ENCODE measurements at places on chromosomes 2 and 18.

DNA sequence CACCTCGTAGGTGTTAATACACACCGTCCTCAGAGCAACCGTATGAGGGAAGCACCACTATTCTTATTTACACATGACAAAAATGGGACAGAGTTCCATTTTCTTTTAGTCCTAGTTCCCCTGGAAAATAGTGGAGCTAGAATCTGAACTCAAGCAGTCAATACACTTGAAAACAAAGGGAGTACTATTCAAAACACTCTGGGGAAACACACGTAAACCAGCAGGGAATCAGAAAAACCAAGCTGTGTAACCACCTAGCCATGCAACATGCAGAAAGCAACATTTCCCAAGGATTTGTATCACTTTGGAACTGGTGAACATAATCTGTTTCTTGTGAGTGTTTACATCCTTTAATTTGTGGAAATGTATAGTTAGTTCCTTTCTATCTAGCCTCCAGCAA is 208.2 kb downstream of the UBE2E3 start:
- no peak for DNase-seq

- DNase-seq: no peak
Measured at GRCh38 chr18:37019157-37019827, 190.4 kb downstream of the KIAA1328 start.

GRCh38 chr2:156818221-156818620 is 382.0 kb downstream of the GPD2 start:
- DNase-seq: no peak

- no peak for DNase-seq
Measured at GRCh38 chr2:37893327-37893726, 31.8 kb upstream of the RMDN2 start.

DNA sequence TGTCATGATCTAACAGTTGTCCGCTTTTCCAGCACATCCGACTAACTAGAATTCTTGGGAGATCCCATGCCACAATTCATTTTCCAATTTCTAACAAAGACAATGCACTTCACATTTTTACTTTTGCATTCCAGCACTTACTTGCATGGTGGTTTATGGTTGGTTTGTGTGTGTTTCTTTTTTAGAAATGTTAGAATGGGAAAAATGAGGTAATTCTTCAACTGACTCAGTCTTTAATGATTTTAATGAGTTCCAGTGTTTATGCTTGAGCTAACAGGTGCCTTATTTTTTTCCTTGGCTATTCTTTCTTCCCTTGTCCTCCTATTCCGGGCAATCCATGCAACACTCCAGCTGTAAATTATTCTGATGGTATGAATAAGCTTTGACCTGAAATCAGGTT is 46.4 kb downstream of the SLC8A1 start:
- DNase-seq: no peak

DNA sequence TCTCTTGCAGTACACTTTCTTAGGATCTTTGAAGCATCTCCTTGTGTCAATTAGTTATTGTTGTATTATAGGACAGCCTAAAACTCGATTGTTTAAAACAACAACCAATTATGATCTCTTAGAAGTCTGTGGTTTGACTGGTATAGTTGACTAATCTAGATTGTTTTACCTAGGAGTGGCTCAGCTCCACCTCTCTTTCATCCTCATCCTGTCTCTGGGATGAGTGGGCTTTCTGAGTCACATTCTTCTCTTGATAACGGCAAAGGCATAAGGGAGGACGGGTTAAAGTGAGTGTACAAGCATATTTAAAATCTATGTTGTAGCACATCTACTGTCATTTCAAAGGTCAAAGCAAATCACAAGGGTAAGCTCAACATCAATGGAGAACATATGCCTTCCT is 102.3 kb upstream of the GULP1 start:
- no peak for DNase-seq

GRCh38 chr2:241649404-241649803 is 11.9 kb downstream of the ATG4B start:
- no peak for DNase-seq

DNA sequence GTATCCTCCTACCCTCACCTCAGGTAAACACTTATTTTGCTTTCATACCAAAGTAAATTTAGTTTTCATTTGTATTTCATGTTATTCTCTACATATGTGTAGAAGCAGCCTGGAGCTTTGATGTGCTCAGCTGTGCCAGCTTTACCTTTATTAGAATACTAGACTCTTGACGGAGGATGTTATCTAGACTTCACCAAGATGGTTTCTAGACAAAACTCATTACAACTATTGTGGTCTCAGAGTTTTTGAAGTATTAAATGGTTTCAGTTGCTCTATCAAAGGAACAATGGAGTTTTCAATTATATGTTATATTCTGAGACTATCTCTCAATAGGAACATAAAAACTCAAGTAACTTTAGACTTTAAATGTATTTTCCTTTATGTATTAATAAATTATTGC is 5.0 kb upstream of the IL18RAP start:
- no peak for DNase-seq

GRCh38 chr18:59758106-59758505 is 60.9 kb upstream of the CCBE1 start:
- DNase-seq: no peak

DNA sequence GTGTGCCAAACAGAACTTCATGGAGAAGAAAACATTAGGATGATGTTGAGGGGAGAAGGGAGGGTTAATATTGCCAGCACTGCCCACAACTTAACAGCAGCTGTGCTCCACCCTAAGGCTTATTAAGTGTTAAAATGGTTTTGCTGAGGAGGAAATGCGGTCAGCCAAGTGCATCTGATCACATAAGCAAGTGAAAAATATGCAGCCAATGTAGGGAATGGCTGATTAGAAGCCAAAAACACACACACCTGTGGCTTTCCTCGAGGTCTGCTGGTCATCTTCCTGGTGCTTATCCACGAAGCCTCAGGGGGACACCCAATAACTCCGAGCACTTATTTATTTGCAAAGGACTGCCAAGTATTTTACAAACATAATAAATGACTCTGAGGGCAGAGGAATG is 66.3 kb upstream of the GPR45 start:
- no peak for DNase-seq

DNA sequence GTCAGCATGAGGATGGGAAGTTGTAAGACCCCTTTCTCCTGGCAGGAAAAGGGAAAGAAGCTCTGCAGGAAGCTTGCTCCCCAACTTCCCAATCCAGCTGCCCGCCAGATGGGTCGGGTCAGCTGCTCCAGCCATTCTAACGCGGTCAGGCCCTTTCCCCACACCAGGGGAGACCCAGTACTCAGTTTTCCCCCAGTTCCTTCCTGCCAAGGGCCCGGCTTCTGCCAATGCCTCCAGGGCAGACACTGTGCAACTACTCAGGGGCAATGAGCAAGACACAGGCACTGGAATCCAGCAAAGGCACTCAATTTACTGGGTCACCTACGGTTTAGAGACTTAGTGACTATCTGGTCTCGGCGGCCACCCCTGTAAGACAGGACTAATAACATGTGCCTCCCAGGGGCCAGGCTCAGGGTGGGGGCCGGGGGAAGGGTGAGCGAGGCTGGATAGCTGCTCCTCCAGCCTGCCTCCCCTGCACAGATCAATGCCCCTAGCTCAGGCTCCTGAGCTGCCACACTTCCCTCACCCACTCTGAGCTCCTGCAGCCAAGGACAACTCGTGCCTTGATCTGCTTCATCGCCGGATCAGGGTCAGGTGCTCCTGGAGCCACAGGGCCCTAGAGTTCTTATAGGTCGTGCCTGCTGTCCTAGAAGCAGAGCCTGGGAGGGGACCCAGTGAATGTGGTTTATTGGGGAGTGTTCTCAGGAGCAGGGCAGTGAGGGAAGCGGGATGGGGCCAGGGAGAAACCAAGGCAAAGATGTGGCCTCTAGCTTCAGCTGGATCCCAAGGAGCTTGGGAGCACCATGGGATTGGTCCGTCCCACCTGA is 171.1 kb downstream of the ZFP36L2 start:
- DNase-seq: no peak

GRCh38 chr2:53641290-53641689 is 126.3 kb upstream of the CHAC2 start:
- DNase-seq: no peak

DNA sequence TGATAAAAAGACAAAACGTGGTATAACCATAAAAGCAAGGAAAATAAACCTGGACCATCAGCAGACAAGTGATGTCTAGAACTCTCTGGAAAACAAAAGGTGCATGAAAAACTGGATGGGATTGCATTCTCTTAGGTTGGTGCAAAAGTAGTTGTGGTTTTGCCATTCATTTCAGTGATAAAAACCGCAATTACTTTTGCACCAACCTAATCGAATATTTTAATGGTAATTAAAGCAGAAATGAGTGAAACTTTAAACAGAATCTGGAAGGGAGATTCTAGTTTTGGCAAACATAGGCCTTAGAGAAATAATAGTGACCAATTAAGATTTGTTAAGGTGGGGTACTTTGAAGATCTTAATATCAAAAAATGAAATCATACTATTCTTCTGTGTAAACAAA is 800.8 kb upstream of the GYPC start:
- no peak for DNase-seq

DNA sequence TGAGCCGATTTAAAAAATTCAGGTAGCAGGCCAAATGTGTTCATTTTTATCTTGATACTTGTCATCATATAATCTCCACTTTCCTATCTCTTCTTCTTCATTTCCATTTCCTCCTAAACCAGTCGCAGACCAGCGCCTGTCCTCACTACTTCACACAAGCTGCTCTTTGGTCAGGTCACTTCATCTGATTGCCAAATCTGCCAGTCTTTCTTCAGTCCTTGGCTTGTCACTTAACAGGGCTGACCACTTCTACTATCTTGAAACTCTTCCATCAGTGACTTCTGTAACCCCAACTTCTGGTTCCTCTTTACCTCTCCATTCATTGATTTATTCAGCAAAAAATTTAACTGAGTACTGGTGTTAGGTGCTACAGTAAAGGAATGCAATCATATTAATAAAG is 18.0 kb upstream of the SPRED2 start:
- DNase-seq: no peak

- DNase-seq: no peak
Measured at GRCh38 chr2:97656129-97656755, 7.6 kb downstream of the ACTR1B start.

GRCh38 chr2:205989271-205990071 is 96.5 kb downstream of the INO80D start:
- no peak for DNase-seq

DNA sequence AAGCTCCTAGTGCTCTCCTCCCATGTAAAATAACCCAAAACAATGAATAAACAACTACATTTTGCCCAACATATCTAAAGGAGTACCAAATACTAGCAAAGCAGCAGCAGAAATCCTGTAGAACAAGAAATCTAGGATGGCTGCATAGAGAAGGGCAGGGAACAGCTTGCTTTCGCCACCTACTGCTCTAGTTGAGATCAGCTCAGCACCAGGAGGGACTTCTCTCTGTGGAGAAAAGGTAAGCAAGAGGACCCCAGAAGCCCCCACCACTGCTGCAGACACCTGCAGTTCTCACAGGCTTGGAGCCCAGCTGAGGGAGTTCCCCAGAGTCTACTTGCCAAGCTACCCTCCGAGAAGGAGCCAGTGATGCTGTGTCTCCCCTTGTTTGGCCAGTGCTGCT is 243.0 kb upstream of the CHST9 start:
- no peak for DNase-seq

DNA sequence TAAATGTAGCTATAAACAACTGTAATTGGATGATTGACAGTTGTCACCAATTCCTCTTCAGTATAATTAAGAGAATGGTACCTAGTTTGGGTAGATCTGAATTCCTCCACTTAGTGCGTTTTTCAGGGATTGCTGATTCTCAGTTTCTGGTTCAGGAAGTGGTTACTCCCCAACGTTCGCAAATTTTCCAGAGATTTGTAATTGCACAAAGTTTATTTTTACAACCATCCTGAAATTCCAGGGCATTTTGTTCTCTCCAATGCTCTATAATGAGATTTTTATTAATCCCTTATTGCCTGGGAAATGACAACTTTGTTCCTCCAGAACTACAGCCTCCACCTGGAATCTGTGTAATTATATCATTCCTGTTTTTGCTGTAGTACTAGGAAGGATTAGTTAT is 710.6 kb upstream of the ZEB2 start:
- no peak for DNase-seq

- no peak for DNase-seq
Measured at GRCh38 chr2:128323555-128323931, 4.9 kb upstream of the HS6ST1 start.

DNA sequence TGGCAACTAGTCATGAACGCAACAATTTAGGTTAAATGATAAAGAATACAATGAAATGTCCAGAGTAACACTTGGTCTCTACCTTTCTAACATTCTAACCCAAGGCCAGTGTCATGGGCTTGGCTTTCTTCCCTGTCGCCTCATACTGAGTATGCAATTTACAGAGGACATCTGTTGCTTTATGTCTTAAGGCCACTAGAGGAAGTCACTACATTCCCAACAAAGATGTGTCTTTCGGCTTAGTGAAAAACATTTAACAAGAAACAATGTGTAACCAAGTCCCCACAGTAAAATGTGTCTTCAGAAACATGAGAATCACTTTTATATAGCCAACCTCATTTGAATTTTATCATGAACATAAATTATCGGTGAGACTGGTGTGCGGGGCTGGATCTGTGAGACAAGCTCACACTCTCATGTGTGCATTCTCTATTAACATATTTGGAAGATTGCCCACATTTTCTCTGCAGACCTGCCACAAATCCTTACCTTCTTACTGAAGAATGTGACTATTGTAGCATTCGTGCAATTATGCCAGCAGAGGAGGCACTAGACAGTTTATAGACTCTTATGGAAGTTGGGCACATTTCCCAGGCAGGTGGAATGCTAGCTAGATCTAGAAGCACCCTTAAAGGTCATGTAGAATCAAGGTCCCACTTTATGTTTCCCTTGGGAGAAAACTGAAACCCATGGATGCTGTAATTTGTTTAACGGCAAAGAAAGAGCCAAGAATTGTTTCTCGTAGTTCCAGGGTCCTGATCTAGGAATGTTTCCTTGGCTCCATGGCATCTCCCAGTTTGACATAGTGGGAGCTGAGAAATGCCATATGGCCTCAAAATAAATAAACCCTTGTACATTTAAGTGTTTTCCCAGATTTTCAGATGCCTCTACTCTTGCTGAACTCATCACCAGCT is 101.8 kb downstream of the CD226 start:
- DNase-seq: no peak

DNA sequence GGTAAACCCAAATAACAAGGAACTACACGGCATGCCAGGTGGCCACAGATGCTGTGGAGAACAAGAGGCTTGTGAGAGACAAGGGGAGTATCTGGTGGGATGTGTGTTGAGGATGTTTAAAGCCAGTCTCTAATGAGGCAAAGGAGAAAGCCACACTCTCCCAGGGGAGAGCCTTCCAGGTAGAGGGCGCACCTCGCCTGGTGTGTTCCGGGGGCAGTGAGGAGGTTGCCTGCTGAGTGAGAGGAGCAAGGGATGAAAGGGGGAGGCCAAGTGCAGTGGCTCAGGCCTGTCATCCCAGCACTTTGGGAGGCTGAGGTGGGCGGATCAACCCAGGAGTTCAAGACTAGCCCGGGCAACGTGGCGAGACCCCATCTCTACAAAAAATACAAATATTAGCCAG is 16.2 kb downstream of the SAG start:
- no peak for DNase-seq

- no peak for DNase-seq
Measured at GRCh38 chr2:231717281-231718171, 9.2 kb downstream of the PTMA start.

GRCh38 chr2:206392118-206392517 is 51.2 kb upstream of the ADAM23 start:
- no peak for DNase-seq

- no peak for DNase-seq
Measured at GRCh38 chr2:12604341-12604740, 112.4 kb upstream of the TRIB2 start.
